ENCODE measurements at places on chromosomes 5 and 9.
A peak's percentile ranks its signal among the peaks of the same experiment; 100 is the strongest.

- DNase-seq: no peak
Measured at GRCh38 chr9:130987738-130988399, 21.1 kb upstream of the LAMC3 start.

GRCh38 chr5:135309391-135310327 lies 89.4 kb downstream of the MACROH2A1 start:
- no peak for DNase-seq

DNA sequence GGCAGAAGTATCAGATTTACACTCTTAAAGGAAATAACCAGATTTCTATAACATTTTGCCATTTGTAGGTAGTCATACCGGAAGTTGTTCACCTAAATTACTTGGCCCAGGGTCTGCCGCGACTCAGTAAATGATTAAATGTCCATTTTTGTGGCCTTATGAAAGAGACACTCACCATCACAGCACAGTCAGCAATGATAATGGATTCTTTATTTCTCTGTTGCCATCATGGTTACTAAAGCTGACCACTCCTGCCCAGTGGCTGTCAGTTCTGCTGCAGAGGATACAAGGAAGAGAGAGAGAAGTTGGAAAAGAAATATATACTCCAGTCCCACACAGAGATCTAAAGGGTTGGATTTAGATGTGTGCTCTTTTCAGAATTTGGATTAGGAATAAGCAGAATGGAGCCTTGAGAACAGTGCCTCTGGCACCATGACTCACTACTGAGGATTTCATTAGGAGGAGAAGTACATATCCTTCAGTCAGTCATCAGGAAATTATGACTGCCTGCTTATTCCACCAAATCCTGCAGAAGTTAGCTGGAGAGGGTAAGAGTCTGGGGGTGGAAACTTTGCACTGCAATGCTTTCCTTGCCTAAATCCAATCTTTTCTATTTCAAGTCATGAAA lies 72.8 kb upstream of the EFNA5 start:
- no peak for DNase-seq

DNA sequence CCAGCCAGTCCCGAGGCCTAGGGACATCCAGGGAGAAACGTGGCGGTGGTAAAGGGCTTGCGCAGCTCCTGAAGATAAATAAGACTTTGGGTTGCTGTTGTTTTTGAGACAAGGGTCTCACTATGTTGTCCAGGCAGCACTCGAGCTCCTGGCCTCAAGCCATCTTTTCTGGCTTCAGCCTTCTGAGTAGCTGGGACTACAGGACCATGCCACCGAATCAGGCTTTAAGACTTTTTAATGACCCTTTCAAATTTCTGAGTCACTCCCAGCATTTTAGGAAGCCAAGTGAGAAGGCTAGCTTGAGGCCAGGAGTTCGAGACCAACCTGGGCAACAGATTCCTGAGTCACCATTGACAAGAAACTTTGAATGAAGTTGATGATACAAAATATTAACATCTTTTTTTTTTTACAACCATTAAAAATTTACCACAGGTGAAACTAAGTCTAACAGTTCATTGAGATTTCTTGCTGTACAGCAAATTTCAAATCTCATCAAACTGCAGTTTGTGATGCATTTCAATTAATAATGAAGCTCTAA lies 817 bp upstream of the GNE start:
- DNase-seq: no peak

DNA sequence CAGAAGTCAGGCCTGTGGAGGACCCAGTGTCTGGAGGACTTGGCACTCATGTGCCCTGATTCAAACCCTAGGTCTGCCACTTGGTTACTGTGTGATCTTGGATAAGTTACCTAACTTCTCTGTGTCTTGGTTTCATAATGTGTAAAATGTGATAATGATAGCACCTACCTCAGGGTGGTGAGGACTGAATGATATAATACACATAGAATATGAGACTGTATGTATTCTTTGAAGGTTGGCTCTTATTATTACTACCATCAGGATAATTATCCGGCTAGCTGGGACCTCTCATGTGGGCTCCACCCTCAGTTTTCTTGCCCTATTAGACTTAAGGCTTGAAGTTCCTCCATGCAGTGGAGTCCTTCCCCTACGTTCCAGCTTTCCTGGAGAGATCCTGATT lies 172.2 kb downstream of the COL23A1 start:
- no peak for DNase-seq

GRCh38 chr9:4716163-4716562 lies 24.8 kb downstream of the AK3 start:
- DNase-seq: no peak

DNA sequence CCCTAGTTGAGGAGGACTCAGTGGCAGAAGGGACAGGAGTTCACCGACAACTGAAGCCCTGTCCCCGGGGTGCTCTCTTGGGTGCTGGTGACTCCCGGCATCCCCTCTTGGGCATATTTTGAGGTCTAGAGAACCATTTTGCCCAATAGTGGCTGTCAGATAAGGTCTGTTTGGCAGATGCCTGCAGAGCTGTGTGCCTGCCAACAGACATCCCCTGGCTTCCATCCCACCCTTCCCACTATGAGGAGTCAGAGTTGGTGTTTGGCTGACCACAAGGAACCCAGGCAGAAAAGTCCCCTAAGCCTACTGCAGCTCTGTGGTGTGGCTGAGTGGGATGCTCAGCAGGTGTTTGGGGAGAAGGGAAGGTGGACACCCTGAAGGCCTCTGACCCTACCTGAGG lies 207.0 kb downstream of the AUH start:
- no peak for DNase-seq

GRCh38 chr5:6185574-6185973 lies 192.8 kb downstream of the MED10 start:
- no peak for DNase-seq

DNA sequence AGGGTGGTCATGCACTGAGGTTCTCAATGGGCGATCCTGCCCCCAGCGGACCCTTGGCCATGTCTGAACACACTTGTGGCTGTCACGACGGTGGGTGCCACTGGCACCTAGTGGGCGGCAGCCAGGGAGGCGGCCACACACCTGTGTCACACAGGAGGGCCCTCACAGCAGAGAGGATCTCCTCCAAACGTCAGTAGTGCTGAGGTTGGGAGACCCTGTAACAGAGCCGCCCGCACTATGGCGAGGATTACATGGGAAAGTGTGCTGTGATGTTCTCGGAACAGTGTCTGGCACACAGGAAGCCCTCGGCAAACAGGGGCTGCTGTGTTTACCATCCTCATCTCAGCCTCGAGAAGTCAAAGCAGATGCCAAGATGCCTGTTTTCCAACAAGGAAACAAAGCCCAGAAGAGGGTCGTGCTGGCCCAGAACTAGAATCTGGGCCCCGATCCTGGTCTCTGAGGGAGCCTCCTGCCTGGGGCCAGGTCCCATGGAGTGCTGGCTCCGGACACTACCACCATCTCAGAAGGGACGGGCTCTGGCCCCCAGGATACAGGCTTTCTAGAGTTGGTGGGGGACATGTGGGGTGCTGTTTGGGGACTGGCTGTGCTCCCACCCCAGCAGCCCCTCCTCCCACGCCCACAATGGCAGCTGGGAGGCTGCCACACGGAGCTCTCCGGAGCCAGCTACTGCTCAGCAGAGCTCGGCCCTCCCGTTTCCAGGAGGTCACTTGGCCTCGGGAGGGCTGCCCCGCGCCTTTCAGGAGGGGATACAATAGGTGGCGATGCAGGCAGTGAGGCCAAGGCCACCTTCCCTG lies 48.2 kb downstream of the DBH start:
- DNase-seq: no peak

DNA sequence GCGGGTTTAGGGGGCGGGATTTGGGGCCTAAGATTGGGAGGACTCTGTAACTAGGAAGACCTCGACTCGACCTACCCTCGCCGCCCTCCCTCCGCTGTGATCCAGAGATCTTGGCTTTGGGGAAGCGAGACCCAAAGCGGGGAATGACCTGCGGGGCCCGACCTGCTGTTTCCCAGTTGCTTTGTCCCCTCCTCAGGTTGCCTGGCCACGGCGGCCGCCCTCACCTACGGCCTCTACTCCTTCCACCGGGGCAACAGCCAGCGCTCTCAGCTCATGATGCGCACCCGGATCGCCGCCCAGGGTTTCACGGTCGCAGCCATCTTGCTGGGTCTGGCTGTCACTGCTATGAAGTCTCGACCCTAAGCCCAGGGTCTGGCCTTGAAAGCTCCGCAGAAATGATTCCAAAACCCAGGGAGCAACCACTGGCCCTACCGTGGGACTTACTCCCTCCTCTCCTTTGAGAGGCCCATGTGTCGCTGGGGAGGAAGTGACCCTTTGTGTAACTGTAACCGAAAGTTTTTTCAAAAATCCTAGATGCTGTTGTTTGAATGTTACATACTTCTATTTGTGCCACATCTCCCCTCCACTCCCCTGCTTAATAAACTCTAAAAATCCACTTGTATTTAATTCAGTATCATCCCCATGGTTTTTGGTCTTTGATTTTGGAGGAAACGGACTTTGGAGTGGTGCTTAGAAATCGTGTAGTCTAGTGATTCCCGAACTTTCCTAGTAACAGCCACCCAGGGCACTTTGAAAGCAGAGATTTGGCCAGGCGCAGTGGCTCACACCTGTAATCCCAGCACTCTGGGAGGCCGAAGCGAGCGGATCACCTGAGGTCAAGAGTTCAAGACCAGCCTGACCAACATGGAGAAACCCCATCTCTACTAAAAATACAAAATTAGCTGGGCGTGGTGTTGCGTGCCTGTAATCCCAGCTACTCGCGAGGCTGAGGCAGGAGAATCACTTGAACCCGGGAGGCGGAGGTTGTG lies 878 bp downstream of the HIGD2A start:
- DNase-seq: no peak

- DNase-seq: no peak
Measured at GRCh38 chr5:117212866-117213265, 638.2 kb upstream of the SEMA6A start.

DNA sequence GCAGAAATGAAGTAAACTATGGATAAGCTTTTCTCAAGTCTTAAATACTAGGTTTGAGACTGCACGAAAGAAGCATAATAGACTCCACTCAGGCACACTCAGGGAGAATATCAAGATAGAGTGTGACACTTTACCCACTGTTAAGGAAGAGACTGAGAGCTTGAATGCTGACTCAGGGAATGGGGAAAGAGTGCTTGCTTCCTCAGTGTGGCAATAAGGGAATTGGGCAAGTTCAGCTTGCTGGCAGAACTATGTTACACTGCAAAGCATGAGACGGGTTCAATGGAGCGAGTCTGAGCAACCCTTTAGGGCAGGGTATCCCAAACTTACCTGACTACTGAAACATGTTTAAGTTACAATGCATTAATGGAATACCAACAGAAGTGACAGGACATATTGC lies 237.7 kb upstream of the MEF2C start:
- DNase-seq: peak; percentile 25

GRCh38 chr5:80275347-80275746 lies 19.5 kb upstream of the SERINC5 start:
- peak; percentile 30 for DNase-seq

DNA sequence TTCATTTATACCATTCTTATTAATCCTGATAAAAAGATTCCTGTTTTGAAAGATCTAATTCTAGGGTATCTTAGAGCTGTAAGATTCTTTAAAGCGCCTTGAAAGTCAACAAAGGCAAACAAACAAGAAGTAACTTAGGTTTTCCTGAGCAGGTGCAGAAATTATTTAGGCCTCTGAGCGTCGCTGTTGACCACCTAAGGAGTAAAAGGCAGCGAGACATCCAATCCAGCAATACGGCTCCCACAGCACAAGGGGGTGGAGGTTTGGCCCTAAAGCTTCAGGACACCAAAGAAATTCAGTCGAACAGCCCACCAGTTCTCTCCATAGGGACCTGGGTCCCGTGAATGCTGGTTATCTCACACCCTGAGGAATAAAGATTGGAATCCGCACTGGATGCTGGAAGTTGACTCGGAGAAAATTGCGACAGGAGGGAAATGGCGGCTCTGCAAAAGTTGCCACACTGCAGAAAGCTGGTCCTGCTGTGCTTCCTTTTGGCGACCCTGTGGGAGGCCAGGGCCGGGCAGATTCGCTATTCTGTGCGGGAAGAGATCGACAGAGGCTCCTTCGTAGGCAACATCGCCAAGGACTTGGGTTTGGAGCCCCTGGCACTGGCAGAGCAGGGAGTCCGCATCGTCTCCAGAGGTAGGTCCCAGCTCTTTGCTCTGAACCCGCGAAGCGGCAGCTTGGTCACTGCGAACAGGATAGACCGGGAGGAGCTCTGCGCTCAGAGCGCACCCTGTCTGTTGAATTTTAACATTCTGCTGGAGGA lies at the start of gene PCDHGA2:
TSS of gene PCDHGA2 (plus strand) at position 223 of the 769 bp plus-strand sequence.
- peak; percentile 24 for DNase-seq

- no peak for DNase-seq
Measured at GRCh38 chr5:39616131-39616530, 191.4 kb upstream of the DAB2 start.

- peak; percentile 70 for DNase-seq
Measured at GRCh38 chr5:66643387-66643786, 47.2 kb downstream of the MAST4 start.

DNA sequence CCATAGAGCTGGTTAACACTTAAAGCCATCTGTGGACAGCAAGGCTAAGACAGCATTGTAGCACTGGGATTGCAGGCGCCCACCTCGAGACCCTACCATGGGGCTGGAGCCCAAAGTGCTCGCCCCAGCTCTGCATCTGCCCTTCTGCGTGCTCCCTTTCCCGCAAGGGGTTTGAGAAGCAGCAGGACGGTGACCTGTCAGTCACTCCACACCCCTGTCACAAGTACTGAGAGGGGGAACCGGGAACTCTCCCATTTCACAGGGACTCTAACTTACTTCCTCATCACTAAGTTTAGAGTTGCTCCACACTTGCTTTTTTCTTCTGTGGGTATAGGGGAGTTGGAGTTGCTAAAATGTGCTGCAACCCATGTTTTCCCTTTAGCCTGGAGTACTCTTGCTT lies 273.2 kb downstream of the SMARCA2 start:
- no peak for DNase-seq

DNA sequence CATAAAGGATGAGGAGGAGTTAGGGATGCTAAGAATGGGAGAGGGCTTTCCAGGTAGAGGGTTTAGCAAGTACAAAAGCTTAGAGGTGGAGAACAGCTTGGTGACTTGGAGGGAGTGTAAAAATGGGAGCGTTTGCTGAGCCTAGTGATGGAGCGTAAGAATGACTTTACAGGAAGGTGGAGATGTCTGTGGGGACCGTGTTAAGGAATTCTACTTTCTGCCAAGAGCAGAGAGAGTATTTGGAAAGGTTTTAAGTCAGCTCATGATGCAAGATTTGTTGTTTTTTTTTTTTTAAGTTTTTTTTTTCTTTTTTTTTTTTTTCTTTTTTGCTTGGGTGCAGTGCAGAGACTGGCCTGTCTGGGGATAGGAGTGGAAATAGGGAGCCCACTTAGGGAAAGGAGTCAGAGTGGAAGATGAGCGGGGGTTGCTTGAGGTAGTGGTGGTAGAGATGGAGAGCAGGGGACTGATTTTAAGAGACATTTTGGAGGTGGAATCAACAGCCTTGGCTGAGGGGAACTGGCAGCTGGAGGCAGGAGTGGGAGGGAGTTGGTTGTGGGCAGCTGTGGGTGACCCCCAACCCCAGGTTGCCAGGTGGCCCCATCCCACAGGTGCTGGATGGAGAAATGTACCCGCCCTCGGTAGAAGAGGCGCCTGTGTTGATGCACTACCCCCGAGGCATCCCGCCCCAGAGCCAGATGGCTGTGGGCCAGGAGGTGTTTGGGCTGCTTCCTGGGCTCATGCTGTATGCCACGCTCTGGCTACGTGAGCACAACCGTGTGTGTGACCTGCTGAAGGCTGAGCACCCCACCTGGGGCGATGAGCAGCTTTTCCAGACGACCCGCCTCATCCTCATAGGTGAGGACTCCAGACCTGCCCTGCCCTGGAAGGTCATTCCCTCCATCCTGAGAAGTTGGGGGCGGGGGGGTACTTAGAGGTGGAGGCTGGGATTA lies 12.4 kb downstream of the PTGS1 start:
- DNase-seq: no peak

- no peak for DNase-seq
Measured at GRCh38 chr9:116644091-116644688, 42.9 kb upstream of the TRIM32 start.

- DNase-seq: peak; percentile 5
Measured at GRCh38 chr5:57033503-57033902, 81.6 kb upstream of the MIER3 start.

Measured in OCI-M1 (cell line).